ENCODE measurements at places on chromosomes 13 and 19. TPM values are rescaled to one million over a fixed set of nuclear protein-coding genes. Genes with fewer than 3 reads are reported as not detected.

The FLT1 gene
- 20.7 TPM for polyA plus RNA-seq

DNA sequence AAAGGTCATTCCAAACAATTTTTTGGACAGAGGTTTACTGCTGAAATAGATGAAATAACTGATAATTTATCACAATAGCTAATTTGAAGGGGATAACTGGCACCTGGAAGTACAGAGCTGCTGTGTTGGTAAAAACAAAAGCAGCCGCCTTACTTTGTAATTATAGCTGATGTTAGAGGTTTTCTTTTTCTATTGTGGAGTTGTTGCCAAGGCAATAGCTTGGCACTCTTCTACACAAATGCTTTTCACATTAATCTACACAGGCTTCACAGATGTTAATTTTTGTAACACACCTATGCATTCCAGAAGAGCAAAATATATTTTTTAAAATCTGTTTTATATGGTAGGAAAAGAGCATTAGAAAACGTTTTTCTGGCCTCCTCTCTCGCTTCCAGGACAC, 56.9 kb downstream of the LACC1 start:
- DNase-seq = peak; percentile 59

The RDH8 gene
- not detected for polyA plus RNA-seq

GRCh38 chr13:59547950-59548349, 615.8 kb downstream of the DIAPH3 start:
- DNase-seq = no peak

The CLEC11A gene
- polyA plus RNA-seq = 37.4 TPM

DNA sequence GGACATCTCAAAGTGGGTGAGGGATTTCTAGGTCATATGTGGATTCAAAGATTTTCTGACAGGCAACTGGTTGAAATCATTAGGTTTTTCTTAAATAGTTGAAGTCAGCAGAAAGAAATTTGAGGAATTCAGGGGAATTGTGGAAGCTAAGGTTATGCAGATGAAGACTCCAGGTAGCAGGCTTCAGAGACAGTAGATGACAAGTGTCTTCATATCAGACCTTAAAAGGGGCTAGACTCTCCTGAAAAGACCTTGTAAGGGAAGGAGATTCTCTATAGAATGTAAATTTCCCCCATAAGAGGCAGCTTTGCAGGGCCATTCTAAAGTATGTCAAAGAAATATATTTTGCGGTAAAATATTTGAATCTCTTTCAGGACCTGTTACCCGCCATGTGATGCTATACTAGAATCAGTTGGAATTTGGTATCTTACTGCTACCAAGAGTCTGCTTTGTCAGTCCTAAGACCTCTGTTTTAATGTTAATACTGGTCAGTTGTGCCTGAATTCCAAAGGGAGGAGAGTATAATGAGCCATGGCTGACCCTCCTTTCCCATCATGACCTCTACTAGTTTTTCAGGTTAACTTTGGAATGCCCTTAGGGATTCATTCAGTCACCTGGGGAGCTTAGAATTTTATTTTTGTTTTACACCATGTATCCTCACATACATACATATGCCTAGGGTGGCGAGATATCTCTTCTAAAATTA, 1115.5 kb upstream of the SLC10A2 start:
- no peak for DNase-seq

DNA sequence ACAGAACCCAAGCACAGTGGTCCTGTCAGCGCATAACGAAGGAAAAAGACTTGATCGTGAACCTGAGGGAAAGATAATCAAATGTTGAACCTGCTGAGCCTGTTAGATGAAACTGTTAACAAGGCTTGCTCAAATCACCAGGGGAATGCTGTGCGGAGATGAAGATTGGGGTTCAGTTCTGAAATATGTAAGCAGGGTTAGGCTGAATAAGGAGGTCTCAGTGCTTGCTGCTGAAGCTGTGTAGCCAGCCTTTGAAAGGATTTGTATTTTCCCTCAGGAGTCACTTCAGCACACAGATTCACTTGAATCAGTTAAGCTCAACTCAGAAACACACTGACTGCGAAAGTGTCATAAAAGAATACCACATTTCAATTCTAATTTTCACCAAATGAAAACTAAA, 793.5 kb downstream of the OLFM4 start:
- no peak for DNase-seq
